Anterior cingulate cortex (tissue), 58 donors: ENCODE measurements at places on chromosomes 1 and 21.

- no peak for DNase-seq
Measured at GRCh38 chr1:156226782-156227181, 14.0 kb downstream of the PMF1 start.

DNA sequence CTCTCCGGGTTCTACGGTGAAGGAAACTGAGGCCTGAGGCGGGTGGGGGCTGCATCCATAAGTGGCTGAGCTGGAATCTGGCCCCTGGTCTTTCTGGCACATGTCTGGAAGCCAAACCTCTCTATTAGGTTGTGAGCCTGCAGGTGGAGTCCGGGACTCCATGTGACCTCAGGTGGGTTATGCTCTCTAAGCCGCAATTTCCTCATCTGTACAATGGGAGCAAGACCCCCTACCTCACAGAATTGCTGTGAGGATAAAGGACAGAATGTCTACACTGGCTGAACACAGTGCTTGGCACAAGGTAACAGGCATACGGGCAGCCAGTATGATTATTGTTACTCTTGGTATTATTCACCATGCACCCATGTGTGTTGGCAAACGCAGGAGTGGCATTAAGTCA, 6.7 kb downstream of the EPHA2 start:
- no peak for DNase-seq

- DNase-seq: no peak
Measured at GRCh38 chr1:87682565-87682964, 353.9 kb downstream of the LMO4 start.

DNA sequence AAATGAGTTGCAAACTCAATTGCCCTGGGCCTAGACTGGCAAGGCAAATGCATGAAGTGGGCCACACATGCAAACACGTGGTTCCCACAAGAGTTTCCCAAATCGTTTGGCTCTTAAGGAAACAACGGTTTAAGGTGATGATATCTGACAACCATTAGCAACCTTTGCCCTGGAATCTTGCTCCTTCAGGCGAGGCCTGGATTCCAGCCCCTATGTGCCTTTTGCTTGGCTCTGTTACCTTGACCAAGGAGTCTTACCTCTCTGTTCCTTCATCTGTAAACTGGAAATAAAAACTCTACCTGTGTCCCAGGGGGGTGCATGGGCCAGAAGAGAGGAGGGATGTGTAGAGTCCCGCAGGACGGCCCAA, 72.1 kb upstream of the CASZ1 start:
- DNase-seq: no peak

GRCh38 chr1:200228486-200228885, 181.3 kb downstream of the ZNF281 start:
- no peak for DNase-seq

DNA sequence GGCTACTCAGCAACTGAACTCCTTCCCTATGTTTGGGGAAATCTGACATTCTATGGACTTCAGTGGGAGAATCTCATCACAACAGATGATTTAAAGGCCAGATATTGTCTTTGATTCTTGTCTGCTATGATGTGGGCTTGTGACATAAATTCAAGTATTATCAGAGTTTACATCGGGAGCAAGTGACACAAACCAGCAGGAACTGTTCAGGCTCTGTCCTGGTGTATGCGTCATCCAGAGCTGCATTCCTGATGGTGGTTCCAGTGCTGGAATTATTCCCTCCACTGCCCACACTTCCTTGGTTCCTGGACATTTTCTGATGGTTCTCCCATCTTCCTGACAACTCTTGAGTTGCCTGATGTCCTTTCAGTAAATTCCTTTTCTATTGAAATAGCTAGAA, 10.8 kb upstream of the LSM10 start:
- no peak for DNase-seq

DNA sequence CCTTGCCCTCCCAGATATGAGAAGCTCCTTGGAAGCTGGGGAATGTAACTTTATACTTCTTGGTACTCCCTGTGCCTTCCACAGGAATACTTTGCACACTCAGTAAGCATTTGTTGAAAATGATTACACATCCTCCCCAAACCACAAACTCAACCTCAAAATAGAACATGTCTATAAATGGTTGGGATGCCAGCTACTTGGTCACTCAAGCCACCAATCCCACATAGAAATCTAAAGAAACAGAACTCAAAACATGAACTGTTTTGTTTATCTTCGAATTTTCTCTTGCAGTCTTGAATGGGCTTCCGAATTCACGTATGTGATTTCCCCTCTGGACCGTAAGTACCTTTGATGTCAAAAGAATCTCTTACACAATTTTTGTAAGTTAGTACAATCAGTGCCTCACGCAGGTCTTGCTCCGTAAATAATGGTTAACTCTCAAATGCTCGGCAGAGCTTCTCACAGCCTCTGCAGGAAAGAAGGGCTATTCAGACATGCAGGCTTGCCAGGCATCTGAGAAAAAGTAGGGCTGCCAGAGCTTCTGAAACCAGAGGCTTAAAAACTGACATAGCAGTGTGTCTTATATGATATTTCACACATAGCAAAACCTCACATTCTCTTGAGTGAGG, 26.9 kb downstream of the SORT1 start:
- DNase-seq: no peak

- no peak for DNase-seq
Measured at GRCh38 chr21:14678973-14679574, 133.0 kb upstream of the SAMSN1 start.

DNA sequence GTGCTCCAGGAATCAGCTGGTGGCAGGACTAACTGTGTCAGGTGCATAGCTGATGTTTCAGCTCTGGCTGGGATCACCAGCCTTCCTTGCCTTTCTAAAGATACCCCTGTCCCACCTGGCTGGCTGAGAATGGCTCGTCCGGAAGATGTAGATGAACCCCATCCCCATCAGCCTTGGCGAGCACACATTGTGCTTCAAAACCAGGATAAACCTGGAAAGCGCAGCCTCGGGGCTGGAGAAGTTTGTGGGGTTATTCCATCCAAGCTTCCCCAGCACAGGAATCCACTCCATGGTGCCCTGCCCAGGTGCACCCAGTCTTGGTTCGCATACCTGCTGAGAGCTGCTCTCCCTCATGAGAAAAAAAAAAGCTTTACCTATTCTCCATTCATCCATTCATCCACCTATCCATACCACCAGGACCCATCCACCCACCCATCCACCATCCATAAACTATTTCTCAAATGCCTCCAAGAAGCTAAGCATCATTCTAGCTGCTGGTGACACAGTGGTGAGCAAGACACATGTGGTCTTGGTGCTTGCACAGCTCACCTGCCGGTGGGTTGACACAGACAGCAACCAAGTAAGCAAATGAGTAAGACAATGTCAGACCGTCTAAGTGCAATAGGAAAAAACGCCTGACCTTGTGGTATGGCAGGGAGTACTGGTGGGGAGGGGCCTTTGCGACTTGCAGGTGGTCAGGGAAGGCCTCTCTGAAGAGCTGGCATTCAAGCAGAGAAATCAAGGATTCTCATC, 94.0 kb downstream of the DMRTB1 start:
- no peak for DNase-seq

DNA sequence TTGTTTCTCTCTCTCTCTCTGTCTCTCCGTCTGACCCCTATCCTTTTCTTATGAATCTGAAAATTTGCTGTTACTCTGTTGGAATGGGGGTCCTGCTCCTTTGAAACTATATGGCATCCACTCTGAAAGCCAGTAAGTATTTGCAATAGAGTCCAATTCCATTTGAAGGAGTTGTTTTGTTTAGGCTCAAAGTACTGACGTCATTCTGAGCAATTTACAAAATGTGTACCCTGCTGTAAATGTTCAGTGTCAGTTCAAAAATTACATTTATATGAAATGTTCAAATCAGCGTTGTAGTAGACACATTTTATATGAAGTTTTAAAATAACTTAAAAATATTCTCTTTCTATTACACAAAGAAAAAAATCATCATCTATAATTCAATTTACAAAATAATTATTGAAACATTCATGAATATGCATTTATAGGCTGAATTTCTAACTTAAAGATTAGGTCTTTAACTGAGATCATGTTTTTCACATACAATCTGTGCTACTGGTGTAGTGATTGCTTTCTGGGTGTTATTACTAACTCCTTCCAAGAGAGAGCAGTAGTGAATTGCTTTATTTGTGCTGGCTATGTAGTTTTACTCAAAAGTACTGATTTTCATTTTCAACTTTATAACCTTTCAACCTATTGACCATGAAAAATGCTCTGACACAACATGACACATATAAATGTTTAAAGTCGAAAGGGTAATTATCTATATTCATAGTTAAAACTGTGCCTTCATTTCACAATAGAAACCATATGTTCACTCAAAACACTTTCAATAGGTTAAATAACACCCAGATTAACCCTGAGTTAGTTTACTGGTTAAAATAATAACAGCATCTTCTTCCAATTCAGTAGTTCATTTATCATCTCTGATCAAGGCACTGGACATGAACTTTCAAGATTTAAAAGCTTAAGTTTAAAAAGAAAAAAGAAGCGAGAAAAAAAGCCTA, 253.1 kb upstream of the ADGRL4 start:
- no peak for DNase-seq
